Melanocyte of skin (primary cell): ENCODE measurements at places on chromosomes 16 and 17. TPM values are rescaled to one million over a fixed set of nuclear protein-coding genes. Genes with fewer than 3 reads are reported as not detected.

The PRR14 gene
- total RNA-seq: 9.3 and 10.3 TPM in 2 replicates

The MSLN gene
- total RNA-seq: not detected in 2 replicates

The ATP2C2 gene
- total RNA-seq: not detected in 2 replicates

The BCO1 gene
- 2.8 TPM in 1 of 2 replicates, not detected in the other for total RNA-seq

The PRSS21 gene
- total RNA-seq: not detected in 2 replicates

The HOXB7 gene
- total RNA-seq: 8.9 and 10.7 TPM in 2 replicates

The NAA38 gene
- total RNA-seq: 57.7 and 68.9 TPM in 2 replicates

The CDH1 gene
- 50.6 and 236 TPM in 2 replicates for total RNA-seq

The NDUFB10 gene
- 144 and 167 TPM in 2 replicates for total RNA-seq

The ZG16 gene
- not detected in 2 replicates for total RNA-seq
